ENCODE measurements at places on chromosomes 1 and 21.

- DNase-seq = no peak
These were observed 77.5 kb downstream of the FMN2 start for GRCh38 chr1:240169188-240169587.

DNA sequence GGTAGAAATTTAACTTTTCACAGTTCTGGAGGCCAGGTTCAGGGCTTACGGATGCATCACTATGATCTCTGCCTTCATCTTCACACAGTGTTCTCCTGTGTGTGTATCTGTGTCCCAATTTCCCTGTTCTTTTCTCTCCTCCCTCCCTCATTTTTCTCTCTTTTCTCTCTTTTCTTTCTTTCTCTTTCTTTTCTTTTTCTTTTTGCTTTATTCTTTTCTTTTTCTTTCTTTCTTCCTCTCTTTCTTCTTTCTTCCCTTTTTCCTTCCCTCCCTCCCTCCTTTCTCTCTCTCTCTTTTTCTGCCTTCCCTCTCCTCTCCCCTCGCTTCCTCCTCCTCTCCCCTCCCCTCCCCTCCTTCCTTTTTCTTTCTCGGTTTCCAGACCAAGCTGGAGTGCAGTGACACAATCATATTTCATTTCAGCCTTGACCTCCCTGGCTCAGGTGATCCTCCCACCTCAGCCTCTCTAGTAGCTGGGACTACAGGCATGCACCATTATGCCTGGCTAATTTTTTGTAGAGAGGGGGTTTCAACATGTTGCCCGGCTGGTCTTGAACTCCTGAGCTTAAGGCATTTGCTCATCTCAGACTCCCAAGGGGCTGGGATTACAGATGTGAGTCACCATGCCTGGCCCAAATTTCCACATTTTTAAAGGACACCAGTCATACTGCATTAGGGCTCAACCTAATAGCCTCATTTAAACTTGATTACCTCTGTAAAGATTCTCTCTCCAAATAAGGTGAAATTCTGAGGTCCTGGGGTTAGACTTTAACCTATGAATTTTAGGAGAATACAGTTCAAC is 115.9 kb downstream of the HUNK start:
- no peak for DNase-seq

DNA sequence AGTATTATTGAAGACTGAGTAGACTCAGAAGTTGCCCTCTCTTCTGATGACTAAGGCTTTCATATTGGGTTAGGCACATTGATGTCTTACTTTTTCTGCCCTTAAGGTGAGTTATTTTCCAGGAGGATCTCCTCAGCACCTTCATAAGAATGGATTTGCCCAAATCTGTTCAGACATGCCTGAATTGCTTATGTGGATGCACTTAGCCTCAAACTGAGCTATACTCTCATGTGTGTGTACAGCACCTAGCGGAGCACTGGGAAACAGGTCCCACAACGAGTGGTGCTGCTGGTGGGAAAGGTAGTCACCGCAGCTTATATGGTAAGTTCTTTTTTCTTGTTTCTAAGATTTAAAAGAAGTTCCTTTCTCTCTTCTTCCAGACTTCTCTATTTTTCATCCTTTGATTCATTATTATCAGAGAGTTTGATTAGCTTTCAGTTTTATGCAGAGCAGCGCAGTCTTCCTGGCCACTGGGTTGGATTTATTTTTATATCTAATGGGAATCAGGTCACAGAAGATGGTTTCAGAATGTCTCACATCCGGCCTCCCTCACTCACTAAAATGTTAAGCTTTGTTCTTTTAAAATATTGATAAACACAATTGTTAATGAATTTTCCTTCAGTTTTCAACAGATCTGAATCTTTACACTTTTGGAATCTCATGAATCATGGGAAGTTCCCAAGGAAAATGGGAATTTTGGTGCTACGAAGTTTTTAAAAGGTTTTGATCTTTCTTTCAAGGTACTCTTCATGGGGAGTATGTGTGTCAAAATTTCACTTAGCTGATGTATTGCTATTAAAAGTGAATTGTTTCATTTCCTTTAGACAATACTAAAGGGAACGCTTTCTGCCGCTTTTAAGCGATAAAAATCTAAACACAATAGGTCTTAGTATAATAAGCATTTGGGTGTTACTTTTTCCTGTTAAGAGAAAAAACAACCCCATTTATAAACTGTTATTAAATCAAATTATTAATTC is 58.5 kb downstream of the EXTL2 start:
- no peak for DNase-seq

DNA sequence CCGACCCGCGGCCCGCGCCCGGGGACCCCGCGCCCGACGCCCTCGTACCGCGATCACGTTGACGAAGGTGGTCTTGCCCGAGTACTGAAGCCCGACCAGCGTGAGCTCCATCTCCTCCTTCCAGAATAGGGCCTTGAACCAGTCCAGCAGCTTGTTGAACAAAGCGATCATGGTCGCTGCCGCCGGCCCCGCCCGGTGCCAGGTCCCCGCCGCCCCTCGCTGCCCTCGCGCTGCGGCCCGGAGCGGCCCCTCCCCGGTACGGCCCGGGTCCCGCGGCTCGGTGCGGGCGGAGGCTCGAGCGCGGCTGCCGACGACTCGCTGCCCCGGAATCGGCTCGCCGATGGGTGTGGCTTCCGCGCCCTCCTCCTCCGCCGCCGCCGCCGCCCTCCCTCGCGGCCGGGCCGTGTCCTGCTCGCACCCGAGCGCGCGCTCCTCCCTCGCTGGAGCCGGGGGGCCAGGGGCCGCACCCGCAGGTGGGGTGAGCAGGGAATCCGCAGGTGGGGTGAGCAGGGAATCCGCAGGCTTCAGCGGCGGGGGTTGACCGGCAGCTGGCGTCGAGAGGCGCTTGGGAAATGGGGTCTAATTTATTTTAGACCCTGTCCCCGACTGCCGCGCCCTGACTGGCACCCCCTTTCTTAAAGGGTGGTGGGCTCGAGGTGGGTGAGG is at the start of gene ARL8A:
ARL8A (minus strand) TSS at position 336 of the 666 bp plus-strand sequence; CDS start at position 171, 165 bp downstream.
- no peak for DNase-seq

DNA sequence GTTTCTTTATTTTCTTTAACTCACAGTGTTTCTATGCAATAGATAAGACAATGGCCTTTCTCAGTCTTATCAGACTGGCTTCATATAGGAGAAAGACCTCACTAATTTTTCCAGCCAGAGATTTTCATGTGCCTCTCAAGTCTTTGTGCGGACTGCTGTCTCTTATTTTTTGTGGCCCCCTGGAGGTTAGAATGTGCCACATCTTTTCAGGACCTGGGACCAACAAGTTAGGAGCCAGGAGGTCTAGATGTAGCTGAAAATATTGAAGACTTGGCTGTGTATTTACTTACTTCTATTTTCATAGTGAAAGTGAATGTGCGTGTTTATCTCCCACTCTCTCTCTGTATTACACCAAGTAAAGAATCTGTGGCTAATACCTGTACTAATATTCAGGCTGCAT is 42.1 kb upstream of the CFHR3 start:
- peak; percentile 22 for DNase-seq

DNA sequence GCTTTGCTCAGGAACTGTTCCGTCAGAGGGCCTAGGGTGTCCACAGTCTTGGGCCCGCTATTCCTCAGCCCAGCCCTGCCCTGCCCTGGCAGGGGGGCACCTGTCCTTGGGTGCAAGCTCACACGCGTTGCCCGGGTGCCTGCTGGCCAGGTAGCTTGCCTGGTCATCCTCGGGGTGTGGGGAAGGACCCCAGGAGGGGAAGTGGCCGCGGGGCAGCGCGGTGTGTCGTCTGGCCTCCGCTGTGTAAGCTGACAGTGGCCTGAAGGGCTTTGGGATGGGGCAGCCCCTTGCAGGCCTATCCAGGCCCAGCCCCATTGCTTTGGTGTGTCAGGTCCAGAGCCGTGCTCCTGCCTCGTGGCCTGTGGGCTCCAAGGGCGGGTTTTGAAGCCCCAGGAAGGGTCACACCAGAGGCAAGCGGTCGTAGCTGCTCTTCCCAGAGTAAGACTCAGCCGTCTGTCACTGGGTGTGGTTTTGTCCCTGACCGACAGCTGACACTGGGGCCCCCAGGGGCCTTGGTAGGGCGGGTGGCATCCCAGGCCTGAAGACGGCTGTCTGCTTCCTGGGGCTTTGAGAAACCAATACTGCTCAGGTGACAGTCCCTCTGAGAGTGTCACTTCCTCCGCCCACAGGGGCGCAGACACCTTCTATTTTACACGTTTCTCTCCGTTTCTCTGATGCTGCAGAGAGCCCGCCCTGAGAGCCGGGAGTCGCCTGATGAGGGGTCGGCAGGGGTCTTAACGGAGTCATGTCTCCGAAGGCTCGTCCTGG is 72.1 kb downstream of the SKI start:
- no peak for DNase-seq

GRCh38 chr1:160777486-160778089 is 18.4 kb upstream of the LY9 start:
- peak; percentile 51 for DNase-seq

DNA sequence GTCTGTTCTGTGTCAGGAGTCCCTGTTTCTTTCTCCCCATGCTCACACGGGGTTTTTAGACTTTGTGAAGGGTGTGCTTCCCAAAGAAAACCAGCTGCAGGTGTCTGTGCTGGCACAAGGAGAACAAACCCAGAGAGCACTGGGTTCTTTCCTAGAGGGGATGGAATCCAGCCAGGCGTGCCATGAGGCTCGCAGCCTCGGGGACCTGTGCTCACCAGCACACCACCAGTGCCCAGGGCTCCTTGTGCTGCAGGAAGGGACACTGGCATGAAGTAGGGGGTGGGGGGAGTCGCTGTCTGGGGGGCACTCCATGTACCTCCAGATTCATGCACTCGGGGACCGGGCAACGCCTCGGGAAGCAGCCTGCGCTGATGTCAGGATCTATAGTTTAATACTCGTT is 57.9 kb downstream of the AGPAT3 start:
- DNase-seq = no peak

GRCh38 chr1:186689376-186689775 is 9.2 kb upstream of the PTGS2 start:
- DNase-seq = no peak

DNA sequence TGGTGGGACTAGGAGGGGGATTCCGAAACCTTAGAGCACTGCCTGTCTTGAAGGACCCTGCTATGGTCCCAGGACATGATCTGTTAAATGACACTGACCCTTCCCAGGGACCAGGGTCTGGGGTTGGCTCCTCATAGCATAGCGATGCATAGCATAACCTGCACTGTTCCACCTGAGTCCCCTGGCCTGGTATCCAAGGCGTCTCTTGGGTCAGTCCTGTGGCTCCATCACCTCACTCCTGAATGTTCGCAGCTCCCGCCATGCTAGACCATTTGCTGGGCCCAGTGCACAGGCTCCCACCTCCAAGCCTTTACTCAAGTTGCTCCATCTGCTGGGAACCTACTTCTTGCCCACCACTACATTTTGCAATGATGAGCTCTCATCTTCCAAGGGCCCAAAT is 39.0 kb upstream of the MAGOH start:
- DNase-seq = no peak

DNA sequence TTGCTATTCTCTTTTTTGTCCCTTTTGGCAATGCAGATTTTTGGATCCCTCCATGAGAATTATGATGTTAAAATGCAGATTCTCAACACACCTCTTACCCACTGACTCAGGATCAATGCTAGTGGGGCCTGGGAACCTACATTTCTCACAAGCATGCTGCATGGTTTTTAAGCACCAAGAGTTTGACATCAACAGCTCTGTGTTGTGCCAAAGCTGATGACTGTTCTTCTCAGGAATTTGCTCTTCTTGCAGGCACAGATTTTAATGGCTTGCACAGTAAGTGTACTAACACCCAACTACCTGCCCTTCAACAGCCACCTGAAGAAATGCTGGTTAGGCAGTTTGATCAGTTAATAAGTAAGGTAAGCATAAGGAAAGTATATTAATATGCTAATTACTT is 468.7 kb downstream of the PTBP2 start:
- no peak for DNase-seq

DNA sequence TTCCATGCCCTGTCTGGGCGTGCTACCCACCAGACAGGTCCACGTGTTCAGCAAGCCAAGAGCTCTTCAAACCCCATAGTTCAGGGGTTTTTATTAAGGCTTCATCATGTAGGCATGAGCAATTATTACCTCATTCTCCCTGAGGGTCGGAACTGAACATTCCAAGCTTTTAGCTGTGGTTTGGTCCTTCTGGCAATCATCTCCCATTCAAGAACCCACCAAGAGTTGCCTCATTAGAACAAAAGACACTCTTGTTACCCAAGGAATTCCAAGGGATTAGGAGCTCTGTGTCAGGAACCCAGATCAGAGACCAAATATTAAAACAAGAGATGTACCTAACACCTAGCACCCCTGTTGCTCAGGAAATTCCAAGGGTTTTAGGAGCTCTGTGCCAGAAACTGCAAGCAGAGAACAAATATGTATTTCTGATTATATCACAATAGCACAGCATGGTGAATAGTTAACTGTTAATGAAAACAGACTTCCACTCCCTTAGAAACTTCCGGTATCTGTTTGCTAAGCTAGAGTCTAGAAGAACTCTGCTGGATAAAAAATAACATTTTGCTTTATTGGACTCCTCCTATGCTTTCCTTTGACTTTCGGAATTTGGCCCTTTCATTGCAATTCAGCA is 201.2 kb upstream of the L1TD1 start:
- no peak for DNase-seq

DNA sequence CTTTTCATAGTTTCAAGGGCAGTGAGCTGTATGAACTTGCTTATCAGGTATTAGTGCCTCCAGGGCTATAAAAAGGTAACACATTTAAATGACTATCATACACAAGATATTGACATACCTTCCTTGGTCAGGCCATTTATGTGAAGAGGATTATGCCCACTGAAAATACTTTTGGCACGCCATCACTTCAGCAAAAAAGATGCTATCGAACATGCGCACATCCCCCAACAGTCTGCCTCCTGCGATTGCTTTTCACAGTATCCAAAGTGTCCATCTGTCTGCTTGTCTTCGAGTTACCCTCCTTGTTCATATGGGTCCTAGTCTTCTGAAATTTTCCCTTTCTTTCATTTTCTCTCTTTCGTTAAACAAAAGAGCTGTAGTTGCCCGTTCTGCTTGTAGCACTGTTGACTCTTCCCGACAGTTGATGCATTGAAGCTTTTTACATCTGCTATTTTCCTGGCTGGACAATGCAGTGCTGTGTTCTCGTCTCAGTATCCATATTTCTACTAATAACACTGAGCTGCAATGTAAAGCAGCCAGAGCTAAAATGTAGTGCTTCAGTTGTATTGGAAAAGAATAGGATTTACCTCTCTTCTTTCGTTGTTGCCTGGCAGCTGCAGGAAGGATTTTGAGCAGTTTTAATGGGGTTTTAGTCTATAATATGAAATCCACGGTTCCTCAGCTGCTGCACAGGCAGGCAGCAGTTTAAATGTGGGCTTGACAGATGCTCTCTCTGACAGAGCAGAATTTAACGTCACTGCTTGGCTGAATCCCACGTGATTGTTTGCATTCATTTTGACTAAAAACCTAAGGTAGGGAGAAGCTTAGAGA is at the start of gene B3GALT2:
B3GALT2 (minus strand) TSS at position 713 of the 831 bp plus-strand sequence. CDS start 5,051 bp downstream, outside the sequence.
- no peak for DNase-seq

DNA sequence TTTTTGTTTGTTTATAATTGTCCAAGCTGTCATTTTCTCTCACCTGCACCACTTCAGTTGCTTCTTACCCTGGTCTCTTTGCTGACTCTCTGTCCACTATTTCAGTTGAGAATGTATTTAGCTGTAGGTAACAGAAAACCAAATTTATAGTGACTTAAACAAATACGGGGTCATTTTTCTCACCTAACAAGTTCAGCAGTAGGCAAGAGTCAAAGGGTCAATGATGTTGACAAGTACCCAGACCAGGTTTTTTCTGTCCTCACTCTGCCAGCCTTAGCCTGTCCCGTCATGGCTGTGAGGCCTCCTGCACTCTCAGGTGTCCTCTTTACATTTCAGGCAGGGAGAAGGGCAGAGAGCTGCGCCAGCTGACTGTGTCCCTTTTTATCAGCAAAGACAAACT is 11.8 kb downstream of the RIIAD1 start:
- DNase-seq = no peak

GRCh38 chr1:211469938-211470529 is 21.9 kb downstream of the RD3 start:
- peak; percentile 85 for DNase-seq

All from NT2/D1 (cell line).